ENCODE measurements at places on chromosomes 6 and 20.
A peak's percentile ranks its signal among the peaks of the same experiment; 100 is the strongest.

GRCh38 chr20:35091816-35092523, 637 bp downstream of the TRPC4AP start:
- peak; percentile 28 for DNase-seq

GRCh38 chr20:36917943-36918342, 33.6 kb downstream of the SAMHD1 start:
- peak; percentile 37 for DNase-seq

GRCh38 chr20:10634211-10634610, 39.6 kb downstream of the JAG1 start:
- DNase-seq = no peak

GRCh38 chr20:48999890-49000870, 45.9 kb upstream of the CSE1L start:
- DNase-seq = no peak

GRCh38 chr6:114115652-114116051, 144.7 kb upstream of the HDAC2 start:
- DNase-seq = no peak

DNA sequence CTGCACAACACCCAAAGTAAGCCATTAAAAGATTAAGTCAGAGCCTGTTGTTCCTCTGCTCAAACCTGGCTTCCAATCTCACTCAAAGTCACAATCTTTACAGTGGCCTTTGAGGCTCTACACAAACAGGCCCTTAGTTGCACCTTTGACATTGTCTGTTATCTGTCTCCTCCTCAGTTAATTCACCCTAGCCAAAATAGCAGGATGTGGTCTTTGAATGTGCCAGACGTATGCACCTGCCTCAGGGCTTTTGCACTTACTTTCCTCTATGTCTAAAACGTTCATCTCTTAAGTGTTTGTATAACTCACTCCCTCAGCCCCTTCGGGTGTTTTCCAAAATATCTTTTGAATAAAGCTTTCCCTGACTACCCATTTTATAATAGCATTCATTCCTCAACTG, 107.7 kb downstream of the EYA4 start:
- DNase-seq = no peak

DNA sequence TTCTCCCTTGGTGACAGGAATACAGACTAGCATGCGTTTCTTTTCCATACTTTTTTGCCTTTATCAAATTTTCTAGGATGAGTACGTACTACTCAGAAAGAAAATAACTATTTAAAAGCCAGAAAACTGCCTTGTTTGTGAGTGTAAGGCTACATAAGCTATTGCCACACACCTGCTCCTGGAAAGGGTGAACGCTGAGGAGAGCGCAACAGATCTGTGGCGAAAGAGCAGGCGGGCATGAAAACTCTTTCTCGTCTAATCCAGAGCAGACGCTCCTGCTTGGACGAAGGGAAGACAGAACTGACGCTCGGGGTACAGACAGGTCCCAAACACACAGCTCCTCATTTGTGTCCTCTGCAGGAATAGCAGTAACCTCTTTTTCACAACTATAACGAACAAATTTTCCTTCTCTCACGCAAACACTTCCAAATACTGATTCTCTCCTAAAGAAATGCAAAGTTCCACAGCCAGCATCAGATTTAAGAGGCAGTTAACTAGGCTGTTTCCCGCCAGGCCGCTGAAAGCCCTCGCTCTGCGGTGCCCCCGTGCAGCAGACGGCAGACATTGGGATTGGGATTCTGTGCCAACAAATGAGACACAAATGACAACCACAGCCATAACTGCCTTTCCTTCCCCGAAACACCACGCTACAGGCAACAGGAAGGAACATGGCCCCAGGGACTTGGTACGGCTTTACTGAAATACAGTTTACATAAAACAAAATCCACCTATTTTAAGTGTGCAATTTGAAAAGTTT, 20.0 kb downstream of the TAF4 start:
- no peak for DNase-seq

- DNase-seq = no peak
Observed at GRCh38 chr6:15284743-15285142, 38.9 kb downstream of the JARID2 start.

DNA sequence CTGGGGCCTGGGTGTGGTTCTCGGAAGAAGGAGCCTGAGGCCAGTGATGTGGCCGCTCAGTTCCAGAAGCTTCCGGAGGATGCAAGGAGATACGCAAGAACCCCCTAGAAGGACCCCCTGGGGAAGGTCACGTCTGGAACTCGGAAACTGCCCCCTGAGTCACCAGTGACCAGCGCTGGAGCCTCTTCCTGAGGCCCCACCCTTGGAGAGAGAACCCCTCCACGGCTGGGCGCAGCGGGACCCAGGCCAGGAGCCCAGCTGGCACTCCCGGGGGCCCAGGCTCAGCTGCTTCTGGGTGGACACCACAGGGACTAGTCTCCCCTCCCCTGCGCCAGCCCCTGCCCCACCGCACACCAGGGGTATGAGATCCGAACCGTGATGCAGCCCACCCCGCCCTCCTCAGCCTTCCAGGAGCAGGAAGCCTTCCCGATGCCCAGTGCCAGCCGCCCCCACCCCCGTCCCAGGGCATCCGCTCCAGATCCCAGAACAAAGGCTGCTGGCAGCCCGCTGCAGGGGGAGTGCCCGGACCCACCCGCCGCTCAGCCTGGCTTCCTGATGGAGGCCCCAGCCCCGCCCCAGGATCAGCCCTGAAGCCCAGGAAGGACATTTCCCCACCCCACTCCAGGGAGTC, 7.5 kb downstream of the LAMA5 start:
- no peak for DNase-seq

GRCh38 chr20:22920898-22921297, 114.2 kb upstream of the SSTR4 start:
- DNase-seq = no peak

DNA sequence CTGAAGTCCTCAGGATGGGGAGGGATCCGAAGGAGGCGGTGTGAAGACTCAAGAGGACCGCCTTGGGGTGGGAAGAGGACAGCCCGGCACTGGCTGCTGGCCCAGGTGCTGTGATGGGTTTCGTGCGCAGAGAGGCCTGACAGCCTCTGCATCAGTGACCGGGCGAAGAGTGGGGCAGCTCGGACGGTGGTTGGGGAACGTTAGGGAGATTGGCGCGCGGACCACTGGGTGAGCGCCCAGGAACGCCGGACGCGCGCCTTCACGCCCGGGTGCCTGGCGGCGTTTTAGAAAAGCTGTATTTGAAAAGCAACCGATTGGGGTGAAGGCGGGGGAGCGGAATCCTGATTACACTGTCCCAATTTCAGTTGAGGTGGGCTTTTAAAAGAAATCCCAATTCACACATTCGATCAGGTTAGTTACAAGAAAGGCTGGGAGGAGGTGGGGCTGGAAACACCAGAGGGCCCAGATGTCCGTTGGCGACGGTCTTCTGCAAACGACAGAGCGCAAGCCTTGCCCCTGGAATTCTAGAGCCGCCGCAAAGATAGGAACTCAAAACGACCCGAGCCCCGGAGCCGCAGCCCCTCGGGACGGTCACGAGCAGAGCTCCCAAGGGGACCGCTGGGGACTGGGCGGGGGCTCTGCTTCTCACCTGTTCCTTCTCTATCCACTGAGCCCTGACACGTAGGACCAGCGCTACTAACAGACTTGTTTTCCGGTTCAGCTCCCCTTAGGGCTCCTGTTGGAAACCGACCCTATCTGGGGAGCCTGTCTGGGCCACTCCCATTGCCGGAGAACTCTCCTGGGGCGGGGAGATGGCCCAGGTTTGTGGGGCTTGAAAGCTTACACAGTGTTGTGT, 8.5 kb upstream of the TRIM40 start:
- DNase-seq = no peak

GRCh38 chr20:34085544-34086040, 26.5 kb downstream of the EIF2S2 start:
- no peak for DNase-seq

DNA sequence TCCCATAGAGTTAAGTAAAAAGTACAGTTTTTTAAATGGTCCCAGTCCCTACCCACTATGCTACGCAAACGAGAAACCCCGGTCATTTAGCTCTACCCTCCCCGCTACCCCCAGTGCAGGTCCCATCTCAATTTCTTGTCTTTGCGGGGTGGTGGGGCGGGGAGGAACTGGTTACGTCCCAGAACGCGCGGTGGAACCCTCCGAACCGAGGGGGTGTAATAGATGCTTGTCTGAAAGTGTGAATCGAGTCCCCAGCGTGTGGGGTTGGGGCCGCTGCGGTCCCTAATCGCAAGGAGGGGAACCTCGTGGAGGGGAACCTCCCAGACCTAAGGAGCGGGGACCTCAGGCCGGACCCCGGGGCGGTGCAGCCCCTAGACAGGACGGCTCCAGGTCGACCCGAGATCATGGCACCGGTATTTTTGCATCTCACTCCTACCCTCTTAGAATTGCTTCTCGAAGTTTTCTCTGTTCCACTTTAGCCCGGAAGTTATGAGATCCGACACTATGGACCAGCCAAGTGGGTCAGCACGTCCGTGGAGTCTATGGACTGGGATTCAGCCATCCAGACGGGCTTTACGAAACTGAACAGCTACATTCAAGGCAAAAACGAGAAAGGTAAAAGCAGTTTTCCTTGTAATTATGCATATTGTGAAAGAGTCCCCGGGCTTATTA, 779 bp downstream of the HEBP2 start:
- DNase-seq = peak; percentile 40

DNA sequence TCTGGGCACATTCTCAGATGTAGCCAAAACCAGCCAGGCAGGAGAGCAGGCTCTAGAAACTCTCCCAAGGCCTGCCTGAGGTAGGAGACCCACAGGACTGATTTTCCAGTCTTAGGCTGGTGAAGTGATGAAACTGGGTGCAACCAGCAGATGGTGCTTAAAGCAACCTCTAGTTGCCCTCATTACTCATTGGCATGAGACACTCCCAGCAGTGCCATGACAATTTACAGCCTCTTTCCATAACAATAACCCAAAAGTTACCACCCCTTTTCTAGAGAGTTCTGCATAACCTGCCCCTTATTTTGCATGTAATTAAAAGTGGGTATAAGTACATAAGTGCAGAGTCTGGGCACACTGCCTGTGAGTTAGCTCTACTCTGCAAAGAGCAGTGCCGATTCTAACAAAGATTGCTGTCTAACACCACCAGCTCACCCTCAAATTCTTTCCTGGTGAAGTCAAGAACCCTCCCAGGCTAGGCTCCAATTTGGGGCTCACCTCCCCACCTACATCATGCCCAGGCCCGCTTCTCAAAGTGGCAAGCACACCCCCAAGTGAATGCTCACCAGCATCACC, 14.4 kb upstream of the GPR6 start:
- no peak for DNase-seq

DNA sequence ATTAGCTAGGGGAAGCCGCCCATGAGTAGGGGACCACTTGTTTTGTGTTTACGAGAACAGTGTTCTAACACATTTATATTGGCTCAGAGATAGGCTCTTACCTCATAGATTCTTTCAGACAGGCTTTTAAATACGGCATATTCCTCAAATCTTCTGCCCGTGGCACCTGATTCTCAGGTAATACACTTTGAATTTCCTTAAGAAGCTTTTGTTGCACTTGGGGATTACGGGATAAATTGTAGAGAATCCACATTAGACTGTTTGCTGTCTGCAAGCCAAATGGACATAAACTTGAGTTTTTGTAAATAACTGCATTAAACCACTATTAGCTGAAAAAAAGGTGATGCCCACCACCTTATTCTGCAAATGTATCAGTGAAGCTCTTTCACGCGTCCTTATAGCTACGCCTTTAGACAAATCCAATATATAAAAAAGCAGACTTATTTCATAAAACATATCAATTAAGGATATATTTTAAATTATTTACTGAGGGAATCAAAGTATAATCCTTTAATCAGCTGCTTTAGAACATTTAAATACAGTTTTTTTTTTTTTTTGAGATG, 14.8 kb downstream of the CYP24A1 start:
- DNase-seq = no peak
